ENCODE measurements at places on chromosomes 12 and 14.

- peak; percentile 39 for DNase-seq
Measured at GRCh38 chr12:22935090-22935489, 310.1 kb downstream of the ETNK1 start.

DNA sequence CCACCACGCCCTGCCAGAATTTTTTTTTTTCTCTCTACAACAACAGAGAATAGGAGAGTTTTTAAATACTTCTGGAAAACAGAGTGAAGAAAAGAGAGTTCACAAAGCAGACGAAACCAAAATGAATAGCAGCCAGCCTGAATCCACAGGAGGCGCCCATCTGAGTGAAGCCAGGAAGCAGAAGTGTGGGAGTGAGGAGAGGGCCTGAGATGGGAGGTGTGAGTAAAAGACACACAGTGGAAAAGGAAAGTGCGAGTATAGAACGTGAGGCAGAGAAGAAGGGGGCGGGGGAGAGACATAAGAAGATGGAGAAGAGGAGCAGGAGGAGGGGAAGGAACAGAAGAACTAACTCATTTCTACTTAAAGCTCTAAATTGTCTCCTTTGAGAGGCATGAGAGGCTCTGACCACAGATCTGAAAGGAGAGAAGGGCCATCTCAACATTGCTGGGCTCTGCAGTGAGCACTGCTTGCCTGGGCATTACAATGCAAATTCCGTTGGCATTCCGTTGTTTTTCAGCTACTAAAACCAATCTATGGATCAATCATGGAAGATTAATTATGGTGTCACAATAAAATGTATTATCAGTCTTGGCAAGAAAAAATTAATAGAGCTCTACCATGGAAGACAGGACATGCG, 140.1 kb upstream of the CPSF6 start:
- no peak for DNase-seq

GRCh38 chr14:95302667-95303506, 16.8 kb downstream of the CLMN start:
- no peak for DNase-seq

DNA sequence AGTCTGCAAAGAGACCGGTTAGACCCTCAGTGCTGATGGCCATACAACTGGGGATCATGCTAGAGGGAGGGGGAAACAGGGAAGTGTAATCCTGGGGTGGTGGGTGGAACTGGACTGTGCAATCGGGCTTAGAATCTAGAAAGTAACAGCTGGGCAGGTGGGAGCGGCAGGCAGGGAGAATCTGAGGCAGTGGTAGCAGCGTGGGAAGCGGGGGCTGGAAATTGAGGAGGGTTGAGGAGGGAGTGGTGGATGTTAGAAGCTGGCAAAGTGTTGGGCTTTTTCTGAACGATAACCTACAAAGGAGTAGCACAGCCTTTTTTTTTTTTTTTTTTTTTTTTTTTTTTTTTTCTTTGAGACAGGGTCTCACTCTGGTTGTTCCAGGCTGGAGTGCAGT, 3.1 kb upstream of the IGFBP6 start:
- DNase-seq = no peak

DNA sequence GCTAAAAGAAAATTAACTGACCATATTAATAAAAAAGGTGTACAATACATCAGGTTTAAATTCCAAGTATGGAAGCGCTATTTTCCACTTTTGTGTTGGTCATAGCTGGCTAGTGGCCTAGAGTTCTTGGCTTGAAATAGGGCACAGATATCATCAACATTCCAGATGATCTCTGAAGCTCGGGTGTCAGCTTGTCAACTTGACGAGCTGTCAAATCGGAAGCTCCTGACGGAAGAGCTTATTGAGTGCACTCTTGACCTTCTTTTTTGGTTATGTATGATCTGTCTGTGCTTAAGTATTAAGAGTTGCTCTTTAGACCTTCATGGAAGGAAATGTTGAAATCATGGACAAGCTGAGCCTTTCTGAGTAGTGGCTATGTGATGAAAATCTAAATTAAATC, 177.9 kb downstream of the APAF1 start:
- DNase-seq = no peak

DNA sequence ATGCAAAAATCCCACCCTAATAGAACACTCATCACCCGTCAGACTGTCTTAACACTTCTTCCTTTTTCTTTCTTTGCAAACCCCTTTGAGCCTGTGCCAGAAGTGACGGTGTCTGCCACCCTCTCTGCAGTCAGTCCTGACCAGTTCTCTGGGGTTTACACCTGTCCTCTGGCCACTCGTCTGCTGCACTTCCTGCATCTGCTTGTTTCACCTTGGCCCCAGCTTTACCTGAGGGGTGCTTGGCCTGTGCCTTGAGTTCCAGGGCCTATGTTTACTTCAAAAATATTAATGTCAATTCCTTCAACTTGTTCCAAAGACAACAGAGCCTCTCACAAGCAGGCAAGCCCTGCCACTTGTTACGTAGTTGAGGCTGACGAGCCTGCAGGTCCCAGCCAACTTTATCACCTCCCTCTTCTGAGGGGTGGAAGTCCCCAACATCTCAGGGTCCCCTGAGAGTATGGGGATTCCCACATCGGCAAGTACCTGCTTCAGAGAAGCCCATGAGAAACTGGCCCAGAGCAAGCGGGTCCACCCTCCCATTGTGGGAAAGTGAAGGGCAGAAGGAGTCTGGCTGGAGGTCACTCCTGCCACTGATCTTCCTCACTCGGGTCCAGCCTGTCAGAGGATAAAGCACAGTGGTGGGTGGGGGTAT, 205.4 kb downstream of the DAD1 start:
- no peak for DNase-seq

- no peak for DNase-seq
Measured at GRCh38 chr12:58372298-58372697, 430.9 kb downstream of the ATP23 start.

GRCh38 chr14:24809135-24809534, 175.1 kb upstream of the GZMB start:
- DNase-seq = no peak

Measured in H4 (cell line).